ENCODE measurements at places on chromosomes 6 and 20.

DNA sequence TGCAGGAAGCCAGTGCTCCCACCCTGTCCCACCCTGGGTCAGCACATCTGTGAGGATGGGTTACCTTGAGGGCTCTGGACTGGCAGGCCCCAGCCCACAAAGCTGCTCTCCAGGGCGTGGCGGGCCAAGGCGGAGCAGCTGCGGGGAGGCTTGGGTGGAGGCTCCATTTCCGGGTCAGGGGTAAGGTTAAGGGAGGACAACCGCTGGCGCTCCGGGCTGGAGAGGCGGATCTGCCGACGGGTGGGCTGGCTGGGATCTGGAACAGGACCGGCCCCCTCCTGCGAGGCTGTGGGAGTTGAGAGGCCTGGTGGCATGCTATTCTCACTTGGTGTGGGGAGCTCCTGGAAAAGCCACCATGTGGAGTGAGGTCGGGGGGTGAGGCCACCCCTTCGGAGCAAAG, 5.5 kb downstream of the SMPD2 start:
- DNase-seq = no peak

- DNase-seq = no peak
Measured at GRCh38 chr6:25954756-25955155, 7.8 kb upstream of the TRIM38 start.

DNA sequence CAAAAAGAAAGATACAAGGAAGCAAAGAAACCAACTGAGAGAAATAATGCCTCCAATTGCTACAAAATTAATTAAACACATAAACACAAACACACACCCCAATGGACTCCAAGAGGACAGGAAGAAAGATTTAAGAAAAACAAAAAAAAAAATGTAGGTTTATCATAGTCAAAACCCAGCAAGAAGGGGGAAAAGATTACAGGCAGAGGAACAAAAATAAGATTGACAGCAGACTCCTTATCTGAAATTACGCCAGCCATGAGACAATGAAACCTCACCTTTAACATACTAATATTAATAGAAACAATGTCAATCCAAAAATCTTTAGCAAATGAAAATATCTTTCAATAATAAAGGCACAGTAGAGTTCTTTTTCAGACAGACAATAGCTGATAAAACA, 155.8 kb downstream of the RNGTT start:
- DNase-seq = no peak

- DNase-seq = no peak
Measured at GRCh38 chr6:18390476-18390875, 3.3 kb downstream of the RNF144B start.

DNA sequence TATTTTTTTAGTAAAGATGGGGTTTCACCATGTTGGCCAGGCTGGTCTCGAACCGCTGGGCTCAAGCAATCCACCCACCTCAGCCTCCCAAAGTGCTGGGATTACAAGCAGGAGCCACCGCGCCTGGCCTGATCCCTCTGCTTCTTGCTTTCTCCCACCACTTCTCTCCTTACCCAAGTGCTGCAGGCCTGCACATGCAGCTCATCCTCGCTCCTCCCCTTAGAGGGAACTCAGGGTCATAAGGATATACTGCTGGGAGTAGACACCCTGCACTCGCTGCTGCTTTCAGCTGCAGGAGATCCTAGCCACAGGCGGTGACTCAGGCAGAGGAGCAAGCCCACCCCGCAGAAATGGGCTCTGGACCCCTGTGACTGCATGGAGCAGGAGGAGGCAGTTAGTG, 40.0 kb upstream of the FANCE start:
- DNase-seq = no peak

- no peak for DNase-seq
Measured at GRCh38 chr6:76876922-76877553, 586.3 kb downstream of the HTR1B start.

DNA sequence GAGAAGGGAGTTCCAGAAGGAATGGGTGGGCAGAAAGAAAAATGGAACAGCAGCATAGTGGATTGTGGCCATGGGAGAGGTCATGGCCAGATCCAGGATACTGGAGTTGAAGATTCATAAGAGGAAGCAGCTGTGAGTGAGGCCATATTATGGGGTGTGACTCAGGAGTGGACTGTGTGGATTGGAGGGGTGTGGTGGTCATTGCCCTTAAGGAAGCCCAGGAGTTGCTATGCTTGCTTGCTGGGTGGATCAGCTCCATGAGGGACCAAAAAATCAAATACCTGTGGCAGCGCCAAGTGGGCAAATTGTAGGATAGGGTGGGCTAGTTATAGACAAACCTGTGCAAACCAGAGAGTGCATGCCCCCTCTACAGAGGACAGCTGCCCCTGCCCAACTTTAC, 18.3 kb downstream of the LRRC1 start:
- no peak for DNase-seq

- DNase-seq = no peak
Measured at GRCh38 chr6:34331371-34332050, 61.0 kb downstream of the NUDT3 start.

GRCh38 chr20:31685853-31686643, 36.6 kb downstream of the BCL2L1 start:
- no peak for DNase-seq

DNA sequence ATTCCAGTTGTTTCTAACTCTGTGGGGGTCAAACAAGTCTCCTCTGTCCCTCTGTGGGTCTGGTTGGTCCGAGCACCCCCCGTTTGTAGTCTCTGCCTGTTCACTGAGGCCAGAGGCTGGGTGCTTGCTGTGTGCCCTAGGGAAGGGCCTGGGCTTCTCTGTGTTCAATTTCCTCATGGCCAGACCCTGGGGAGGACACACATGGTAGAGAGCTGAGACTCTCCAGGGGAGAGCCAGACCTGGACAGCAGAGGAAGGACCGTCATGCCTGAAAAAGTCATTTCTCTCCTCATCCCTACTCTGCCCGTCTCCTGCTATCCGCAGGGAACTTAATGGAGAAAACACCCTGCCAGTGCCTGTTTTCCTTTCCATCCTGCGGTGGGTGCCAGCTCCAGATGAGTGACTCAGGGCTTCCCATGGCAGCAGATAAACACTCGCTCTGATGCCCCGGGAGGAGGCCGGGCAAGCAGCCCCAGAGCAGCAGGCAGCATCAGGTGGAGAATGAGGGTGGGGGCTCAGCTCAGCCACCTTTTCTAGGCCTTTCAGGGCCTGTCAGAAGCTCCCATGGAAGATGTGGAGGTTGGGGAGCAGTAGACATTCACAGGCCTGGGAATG, 51.9 kb downstream of the SNAI1 start:
- DNase-seq = peak; percentile 78

DNA sequence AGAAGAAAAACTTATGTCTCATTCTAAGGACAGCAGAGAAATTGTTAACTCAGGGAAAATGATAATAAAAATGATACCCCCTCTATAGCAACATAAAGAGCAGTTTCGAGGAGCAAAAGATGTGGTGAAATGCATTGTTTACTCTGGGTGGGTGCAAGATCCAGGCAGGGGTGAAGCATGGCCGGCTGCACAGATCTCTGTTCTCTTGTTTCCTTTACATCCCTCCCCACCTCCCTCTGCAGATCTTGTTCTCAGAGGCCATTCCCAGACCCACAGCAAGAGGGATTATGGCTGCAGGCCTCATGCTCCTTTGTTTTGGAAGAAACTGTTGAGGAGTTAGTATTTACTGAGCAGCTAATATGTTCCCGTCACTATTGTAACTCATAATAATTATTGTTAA, 1.8 kb downstream of the BTN3A1 start:
- DNase-seq = no peak

DNA sequence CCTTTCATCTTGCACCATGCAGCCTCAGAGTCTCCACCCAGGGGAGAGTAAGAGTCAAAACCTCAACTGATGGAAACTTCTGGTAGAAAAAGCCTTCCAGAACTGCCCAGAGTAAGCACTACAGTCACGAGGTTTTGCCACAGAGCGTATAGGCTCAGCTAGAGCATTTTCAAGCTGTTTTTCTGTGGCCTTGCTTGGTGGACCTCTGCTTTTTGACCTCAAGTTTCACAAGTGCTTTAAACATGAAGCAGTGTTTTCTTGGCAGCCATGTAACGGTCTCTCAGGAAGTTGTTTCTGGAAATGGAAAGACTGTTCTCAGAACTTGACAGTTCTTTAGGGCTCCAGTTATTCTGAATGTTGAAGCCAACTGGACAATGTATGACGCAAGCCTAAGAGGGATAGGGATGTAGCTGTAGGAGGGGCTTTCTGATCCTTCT, 146.5 kb downstream of the ZDHHC14 start:
- no peak for DNase-seq

- no peak for DNase-seq
Measured at GRCh38 chr20:17787816-17788215, 88.0 kb downstream of the BANF2 start.

DNA sequence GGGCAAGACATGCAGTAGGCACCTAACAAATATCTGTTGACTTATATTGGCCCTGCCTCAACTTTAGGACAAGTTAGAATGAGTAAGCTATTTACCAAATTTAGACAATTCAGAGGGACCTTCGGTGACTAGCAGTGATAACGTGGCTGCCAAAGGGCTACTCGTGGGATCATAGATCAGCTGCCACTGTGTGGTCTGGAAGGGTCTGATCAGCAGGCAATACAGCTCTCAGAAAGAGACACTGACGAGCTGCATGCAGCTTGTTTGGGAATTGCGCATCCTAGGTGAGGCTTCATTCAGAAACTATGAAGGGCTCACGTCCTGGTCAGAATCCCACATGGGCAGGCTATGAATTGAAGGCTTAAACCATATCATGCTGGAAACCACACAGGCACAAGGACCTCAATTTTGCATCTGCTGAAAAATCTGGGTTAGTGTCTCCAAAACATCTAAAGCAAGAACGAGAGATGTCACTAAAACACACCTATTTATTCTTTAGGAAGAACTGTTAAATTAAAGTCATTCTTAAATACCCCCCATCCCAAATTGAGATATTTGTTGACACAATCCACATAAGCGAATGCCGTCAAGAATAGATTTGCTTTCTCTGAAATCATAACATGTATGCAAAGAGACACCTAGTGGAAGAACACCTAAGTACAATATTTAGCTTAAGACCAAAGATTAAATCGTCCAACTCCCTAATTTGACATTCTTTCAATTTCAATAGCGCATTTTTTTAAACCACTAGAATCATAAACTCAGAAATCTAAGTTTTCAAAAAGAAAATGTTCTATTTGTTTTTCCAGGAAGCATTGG, 79.6 kb downstream of the IPCEF1 start:
- peak; percentile 45 for DNase-seq

GRCh38 chr20:13289031-13289430, 68.0 kb downstream of the ISM1 start:
- no peak for DNase-seq

DNA sequence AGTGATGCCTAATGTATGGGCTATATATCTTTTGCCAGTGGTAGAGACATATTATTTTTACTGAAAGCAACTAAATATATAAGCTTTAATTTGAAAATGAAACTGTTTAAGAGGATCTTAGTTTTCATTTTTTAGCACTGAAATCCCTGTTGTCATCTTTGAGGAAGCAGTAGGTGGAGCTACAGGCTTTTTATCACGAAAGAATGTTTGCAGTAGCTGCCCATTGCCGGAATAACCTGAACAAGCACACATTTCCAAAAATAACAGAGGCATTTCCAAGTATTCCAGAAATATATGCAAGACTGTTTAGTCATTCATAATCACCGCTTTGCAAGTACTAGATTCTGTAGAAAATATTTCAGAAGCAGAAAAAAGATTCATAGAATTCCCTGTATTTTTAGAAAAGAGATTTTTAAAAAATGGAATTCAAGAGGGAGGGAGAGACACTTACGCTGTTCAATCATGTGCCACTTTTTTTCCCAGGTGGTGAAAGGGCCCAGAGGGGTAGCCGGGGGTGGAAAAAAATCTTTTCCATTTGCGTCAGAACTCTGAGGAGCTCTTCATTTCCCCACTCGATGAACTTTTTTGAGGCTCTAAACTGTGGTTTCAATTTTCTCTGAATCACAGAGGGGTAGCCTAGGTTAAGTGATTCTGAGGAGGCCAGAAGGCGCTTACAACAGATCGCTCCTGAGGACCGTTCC, 142.5 kb upstream of the FERMT1 start:
- peak; percentile 49 for DNase-seq

DNA sequence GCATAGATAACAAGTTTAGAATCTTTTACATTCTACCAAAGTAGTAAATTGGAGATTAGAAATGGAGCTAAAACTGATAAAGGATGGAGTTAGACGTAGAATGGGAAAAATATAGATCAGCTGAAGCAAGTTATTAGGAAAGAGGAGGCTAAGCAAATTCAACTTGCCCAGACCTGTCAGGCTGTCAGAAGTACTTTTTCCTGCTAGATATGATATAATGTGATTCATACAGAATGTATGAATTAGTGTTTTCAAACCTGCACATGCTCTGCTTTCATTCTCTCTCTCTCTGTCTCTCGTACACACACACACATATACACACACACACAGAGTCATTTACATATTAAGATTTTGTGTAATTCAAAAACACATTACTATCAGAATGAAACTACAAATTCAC, 133.2 kb upstream of the HDGFL1 start:
- no peak for DNase-seq

DNA sequence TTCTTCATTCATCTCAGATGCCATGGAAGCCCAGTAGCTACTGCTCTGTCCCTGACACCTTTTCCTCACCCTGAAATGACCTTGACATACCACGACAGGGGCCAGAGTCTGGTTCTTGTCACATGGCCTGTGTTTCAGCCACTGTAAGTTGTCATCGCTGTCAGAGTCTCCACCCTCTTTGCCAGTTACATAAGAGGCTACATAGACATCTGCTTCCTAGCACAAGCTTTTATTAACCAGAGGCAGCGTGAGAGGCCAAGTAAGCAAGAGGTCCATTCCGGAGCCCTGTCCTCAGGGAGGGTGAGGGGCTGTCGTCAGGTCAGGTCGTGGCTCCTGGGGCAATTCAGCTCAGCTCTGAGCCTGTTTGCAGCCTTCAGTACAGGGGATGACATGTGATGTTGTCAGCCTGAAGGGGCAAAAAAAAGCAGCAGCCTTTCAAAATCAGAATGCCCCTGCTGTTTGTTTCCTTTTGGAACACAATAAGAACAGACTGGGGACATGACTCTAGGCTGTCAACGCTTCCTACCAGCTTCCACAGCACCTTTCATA, 146.3 kb downstream of the MTFR2 start:
- peak; percentile 69 for DNase-seq

DNA sequence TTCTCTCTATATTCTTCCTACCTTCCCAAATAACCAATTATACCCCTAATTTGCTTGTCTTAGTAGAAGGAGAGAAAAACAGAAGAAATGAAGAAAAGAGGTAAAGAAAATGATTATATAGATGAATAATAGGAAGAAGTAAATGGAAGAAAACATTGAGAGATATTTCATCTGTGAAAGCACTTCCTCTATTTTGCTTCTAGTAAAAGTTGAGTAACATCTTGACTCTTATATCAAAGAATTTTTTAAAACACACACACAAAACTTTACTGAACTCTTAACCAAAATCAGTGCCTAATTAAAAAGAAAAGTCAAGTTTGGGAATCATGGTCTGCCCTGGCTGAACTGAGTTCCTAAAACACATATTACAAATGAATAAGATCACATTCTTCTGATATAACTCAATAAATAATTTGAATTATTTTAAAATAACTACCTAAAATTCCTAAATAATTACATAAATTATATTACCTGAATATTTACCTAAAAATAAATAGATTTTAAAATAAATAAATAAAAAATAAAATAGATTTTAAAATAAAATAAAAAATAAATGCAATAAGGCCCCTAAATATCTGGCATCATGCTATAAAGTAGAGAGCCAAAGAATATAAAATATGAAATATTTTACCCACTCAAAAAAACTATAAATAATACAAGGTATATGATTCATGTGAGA, 8.8 kb downstream of the SLC17A2 start:
- no peak for DNase-seq

GRCh38 chr6:111406200-111406721, 76.8 kb downstream of the REV3L start:
- no peak for DNase-seq
